Upper lobe of left lung (tissue), 6 donors: ENCODE measurements at places on chromosomes 1 and 21.

GRCh38 chr1:228079601-228080263 is 2.8 kb upstream of the ARF1 start:
- no peak for DNase-seq

- no peak for DNase-seq
Measured at GRCh38 chr1:177044390-177044789, 120.1 kb downstream of the ASTN1 start.

DNA sequence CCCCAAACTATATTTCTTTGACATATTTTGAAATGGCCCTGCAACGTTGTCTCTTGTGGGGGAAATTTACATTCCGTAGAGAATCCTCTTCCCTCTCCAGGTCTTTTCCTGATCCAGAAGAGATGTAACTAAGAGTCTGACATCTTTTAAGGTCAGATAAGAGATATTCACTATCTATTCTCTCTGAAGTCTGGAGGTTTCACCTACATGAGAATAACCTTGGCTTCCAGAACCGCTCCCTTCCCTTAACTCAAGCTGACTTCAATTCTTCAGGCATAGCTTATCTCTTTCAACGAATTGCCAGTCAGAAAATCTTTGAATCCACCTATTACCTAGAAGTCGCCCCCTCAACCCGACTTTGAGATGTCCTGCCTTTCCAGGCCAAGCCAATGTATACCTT is 9.9 kb downstream of the FCRLB start:
- no peak for DNase-seq

DNA sequence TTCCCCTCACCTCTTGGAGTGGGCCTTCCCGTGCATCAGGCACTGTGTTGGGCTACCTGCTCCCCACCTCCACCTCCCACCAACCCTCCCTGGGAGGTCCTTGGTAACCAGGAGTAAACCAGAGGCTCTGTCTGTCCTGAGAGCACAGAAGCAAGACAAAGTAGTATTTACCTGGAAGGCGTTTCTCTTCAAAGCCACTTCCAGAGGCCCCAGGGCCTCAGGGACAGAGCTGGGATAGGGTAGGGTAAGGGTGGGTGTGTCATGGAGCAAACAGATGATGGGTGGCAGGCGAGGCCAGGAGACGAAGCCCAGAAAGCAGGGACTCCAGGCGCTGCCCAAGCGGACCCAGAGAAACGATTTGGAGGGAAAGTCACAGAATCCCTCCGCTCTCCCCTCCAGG is 77.2 kb upstream of the TARDBP start:
- DNase-seq: no peak

- DNase-seq: no peak
Measured at GRCh38 chr1:29379443-29380073, 143.2 kb downstream of the PTPRU start.

DNA sequence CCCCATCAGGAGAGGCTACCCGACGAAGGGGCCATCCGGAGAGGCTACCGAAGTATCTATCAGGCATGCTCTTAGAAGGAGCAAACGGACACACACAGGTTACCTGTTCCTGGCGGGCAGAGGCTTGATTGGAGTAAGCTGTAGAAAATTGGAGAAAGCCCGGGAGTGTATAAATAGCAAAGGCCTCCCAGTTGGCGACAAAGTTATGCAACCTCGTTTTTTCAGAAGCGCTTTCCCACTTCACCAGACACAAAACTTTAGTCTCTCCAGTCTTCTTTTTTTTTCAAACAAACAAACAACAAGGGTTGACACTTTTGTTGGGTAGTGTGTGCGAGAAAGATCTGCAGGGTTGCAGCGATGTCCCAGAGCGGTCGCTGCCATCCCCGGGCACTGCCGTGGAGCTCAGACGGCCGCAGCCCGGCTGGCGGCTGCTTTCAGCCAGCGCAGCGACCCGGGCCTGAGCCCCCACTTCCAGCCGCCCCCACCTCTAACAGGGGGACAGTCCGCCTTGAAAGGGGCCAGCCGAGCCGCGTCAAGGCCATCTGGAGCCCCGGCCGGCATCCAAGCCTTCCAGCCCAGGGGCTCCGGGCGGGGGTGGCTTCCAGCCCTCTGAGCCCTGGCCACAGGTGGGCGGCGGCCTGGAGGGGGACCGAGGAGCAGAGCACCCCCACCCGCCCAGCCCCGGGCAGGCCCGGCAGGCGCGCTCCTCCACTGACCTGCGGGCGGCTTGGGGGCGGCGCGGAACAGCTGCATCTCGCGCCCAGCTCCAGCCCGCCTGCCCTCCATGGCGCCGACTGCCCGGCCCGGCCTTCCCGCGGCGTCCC is 616 bp downstream of the MCOLN3 start:
- no peak for DNase-seq

DNA sequence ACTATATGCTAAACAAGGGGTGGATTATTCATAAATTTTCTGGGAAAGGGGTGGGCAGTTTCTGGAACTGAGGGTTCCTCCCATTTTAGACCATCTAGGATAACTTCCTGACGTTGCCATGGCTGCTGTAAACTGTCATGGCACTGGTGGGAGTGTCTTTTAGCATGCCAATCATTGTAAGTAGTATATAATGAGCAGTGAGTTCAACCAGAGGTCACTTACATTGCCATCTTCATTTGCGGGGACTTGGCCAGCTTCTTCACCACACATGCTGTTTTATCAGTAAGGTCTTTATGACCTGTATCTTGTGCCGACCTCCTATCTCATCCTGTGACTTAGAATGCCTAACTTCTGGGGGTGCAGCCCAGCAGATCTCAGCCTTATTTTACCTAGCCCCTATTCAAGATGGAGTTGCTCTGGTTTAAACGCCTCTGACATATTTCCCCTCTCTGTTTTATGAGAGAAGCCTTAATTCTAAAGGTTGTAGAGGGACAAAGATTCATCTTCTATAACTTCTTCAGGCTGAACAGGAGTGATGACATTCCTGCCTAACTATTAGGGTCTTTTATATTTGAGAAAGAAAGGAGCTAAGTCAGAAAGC is 60.4 kb downstream of the DIP2A start:
- DNase-seq: no peak

DNA sequence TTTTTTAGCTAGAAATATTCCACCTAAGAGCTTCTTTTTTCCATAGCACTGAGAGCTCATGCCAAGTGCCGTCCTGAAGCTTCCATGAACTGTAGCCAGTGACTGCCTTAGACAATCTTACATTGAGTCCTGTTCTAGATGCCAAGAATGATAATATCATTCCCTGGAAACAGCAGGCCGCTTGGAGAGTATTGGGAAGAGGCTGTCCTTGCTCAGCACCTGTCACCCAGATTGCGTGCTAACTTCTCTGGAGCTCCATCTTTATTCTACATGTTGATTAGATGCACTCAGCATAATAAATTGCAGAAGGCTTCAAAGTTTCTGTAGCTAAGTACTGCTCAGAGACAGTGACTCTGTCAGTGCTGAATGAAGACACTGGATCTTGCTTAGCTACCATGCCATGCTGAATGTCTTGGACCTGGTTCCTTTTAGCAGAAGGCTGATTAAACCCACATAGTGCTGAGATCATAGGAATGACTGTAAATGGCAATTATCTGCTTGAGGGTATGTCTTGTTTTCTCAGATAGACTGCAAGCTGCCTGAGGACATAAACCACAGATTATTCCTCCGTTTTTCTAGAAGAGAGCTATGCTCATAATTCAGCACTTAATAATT is 83.1 kb upstream of the IRF2BP2 start:
- DNase-seq: no peak

DNA sequence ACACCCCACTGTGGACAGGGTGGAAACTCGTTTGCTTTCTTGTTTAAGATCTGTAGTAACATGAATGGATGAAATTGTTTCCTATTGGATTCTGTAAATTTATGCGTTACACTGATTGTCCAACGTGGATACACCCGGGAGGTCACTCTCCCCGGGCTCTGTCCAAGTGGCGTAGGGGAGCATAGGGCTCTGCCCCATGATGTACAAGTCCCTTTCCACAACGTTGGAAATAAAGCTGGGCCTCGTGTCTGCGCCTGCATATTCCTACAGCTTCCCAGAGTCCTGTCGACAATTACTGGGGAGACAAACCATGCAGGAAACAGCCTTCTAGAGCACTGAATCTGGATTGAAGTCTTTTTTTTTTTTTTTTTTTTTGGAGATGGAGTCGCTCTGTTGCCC is 1.4 kb downstream of the RCC1 start:
- DNase-seq: no peak

DNA sequence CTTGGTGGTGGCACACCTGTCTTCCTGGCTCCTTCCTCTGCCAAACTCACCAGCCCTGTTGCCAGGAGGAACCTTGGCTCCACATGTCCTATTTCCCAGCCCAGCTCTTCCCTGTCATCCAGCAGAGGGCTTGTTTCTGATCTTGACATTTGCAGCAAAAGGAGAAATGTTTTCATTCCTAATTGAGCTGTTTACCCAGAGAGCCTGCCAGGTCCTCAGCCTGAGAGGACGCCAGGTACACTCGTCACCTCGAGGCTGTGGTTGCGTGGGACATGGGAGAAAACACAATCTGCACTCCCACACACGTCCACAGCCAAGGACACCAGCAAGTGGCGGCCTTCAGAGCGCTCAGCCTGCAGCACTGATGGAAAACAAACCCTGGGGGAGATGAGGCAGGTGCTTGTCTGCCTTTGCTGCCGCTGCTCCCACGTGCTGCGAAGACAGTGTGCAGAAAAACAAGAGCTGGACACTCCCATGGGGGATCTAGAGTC is 132.8 kb upstream of the CD34 start:
- no peak for DNase-seq

- no peak for DNase-seq
Measured at GRCh38 chr21:46356005-46356338, 32.0 kb downstream of the PCNT start.

GRCh38 chr1:1191734-1192133 is 14.7 kb downstream of the TNFRSF18 start:
- no peak for DNase-seq

DNA sequence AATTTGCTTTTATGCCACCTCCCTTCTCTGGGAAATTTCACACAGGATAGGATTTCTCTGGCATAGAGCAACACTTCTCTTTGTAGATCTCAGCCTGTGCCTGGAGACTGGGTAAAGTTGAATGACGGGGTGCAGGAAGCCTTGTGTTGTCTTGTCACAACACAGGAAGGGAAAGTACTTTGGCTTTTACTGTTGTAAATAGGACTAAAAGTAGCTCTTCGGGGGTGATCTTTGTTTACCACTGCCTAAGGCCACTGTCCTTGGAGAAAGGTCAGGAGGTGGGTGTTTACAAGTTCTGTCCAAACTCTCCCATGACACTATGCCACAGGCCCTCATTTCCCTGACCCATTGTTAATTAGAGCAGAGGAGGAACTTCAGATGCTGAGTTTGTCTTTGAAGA is 139.7 kb downstream of the FGGY start:
- no peak for DNase-seq

DNA sequence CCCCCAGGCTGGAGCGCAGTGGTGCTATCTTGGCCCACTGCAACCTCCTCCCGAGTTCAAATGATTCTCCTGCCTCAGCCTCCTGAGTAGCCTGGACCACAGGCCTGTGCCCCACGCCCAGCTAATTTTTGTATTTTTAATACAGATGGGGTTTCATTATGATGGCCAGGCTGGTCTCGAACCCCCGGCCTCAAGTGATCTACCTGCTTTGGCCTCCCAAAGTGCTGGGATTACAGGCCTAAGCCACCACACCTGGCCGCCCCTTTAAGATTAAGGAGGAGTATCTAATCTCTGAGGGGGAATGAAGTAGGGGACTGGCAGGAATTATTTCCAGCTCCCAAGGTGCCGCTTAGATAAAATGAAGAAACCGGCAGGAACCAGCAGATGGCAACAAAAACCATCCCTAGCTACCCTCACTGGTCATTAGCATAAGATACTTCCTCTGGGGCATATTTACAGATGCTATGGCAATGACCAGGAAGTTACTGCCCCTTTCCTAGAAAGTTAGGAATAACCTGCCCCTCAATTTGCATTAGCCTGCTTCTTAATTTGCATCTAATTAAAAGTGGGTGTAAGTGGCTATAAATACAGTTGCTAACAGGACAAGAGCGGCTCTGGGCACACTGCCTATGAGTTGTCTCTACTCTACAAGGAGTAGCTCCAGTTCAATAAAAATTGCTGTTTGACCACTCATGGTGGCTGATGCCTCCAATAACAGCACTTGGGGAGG is 7.1 kb upstream of the NSUN4 start:
- no peak for DNase-seq

DNA sequence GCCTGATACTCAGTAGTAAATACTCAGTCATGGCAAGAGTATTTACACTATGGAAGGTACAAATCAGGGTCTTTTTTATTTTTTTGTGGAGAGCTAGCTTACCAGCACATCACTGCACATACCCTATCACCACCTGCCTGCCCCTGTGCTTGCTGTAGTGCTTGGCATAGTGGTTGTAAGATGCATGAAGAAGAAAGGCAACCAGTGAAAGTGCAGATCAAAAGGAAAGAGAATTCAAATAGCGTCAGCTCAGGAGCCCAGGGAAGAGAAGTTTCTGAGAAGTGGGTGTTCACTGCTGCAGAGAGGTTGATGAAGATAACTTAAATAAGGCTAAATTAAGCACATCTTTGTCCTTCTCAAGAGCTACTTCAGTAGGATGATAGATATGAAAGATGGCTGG is 76.0 kb downstream of the DTL start:
- no peak for DNase-seq

GRCh38 chr1:1623181-1623630 is 7.9 kb downstream of the MIB2 start:
- DNase-seq: no peak

DNA sequence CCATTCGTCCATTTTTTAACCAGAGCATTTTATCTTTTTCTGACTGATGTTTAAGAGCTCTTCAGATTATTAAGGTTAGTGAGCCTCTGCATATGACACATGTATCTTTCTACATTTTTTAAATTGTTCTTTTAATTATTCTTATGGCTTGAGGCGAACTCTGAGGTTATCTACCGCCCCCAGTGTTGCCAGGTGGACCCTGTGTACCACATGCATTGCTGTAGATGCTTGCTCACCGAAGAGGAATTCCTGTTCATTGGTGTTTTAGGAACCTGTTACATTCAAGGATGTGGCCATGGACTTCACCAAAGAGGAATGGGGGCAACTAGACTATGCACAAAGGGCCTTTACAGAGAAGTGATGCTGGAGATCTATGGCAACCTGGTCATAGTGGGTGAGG is 31.8 kb downstream of the ZNF684 start:
- DNase-seq: no peak

GRCh38 chr1:167687919-167688519 is 33.8 kb upstream of the MPZL1 start:
- peak; percentile 67 for DNase-seq
